ENCODE measurements at places on chromosomes 6 and 20. TPM values are rescaled to one million over a fixed set of nuclear protein-coding genes. Genes with fewer than 3 reads are reported as not detected.

CST4 gene
- not detected for polyA plus RNA-seq

KHDC1L gene
- 0.62 TPM for polyA plus RNA-seq

- no peak for DNase-seq
Observed at GRCh38 chr6:158262082-158262481, 50.2 kb upstream of the TULP4 start.

DNA sequence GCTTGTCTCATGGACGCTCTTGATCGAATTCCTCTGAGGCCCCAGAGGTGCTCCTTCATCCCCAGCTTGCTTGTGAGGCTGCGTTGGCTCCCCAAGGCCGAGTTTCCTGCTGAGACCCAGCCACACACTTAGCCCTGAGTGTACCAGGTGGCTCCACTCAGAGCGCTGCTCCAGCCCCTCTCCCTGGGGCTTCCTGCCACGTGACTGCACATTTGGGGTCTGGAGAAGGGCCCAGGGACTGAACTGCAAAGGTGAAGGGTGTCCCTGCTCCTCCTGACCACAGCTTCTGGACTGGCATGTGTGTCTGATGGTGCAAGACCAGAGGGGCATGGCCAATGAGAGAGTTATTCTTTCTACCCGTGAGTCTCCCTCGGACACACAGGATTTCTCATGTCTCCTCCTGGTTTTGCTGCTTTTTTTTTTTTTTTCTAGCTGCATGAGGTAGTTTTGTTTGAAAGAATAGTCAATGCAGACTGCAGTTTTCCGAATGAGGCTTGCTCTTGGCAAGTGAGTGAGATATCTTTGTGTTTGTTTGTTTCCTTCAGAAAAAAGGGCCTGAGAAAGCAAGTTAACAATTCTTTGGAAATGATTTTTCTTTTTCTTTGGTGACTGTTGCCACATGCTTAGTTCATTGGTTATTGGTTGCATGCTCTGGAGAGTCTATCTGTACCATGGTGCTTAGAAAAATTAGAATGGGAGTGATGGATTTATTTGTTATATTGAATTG, 3.1 kb upstream of the ZNF831 start:
- no peak for DNase-seq

- DNase-seq, result no peak
Observed at GRCh38 chr6:81480139-81480538, 272.3 kb downstream of the TENT5A start.

DNA sequence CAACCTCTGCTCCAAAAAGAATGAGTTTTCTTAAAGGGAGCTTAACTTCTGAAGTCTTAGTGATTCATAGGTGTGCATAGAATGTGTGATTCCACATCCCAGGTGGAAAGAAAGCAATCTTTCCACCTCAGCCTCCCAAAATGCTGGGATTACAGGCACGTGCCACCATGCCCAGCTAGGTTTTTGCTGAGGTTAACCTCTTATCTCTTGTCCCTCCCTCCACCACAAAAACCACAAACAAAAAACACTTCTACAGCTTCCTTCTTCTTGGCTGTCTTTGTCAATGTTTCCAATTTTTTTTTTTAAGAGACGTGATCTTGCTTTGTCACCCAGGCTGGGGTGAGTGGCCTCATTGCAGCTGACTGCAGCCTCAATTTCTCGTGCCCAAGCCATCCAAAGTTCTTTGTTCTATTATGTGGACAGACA, 8.1 kb upstream of the CSE1L start:
- no peak for DNase-seq

PROKR2 gene
- not detected for polyA plus RNA-seq

OR2H1 gene
- not detected for polyA plus RNA-seq

NKAPL gene
- polyA plus RNA-seq, result 2.9 TPM

AKAP12 gene
- 150 TPM for polyA plus RNA-seq

DNA sequence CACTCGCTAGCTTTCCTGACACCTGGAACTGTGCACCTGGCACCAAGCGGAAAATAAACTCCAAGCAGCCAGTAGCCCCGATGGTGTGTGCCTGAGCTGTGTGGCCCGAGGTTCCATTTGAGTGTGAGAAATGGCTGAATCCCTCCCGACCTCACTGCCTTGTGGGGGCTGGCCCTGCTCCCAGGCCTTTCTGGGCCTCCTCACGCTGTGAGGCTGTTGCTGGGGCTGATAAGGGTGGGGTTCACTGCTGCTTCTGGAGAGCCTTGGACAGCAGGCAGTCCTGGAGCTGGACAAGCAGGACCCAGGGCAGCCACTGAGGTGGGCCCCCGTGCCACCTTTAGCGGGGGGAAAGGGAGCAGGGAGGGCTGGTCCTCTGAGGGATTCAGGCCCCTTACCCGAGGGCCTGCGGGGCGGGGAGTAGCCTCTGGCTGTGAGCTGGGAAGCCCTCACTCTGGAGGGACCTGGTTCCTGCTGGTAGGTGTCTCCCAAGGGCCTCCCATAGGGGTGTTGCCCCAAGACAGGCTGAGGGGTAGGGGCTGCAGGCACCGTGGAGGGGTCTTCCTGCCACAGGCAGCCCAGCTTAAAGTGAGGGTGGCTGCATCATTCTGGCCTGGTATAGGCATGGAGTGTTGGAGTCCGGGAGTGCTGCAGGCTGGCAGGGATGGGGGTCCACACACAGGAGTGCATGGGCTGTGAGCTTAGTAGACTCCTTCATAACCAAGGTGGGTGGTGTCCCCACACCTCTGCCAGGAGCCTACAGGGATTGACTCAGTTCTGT, 1.7 kb downstream of the PPDPF start:
- no peak for DNase-seq

DNA sequence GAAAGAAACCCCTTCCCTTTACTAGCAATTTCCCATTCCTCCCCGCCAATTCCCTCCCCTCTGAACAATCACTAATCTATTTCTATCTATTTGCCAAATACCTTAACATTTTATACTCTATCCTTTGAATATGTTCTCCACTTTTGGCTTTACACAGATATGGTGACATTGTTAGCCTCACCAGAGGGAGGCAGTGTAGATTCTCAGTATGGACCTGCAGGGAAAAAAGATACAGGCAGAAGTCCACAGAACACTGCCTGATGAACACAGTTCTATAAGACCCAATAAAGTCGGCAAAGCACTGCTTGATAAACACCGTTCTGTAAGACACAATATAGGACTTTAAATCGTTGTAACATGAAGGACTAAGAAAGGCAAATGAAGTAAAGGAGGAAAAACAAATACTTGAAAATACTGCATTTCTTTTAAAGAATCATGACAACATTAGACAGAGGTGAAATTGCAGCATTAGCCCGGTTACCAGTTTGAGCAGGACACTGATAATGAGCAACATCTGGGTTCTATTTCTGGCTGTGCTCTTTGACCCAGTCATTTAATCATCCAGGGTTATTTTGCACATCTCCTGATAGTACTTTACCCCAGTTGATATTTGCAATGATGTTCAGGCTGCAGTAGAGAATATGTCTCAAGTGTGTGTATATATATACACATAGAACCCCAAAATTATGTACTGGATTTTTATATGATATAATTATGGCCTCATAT, 296.8 kb downstream of the UTRN start:
- no peak for DNase-seq

NHLRC1 gene
- polyA plus RNA-seq, result 1.9 TPM

GRCh38 chr6:132144456-132144855, 193.3 kb upstream of the CCN2 start:
- DNase-seq, result no peak

DNA sequence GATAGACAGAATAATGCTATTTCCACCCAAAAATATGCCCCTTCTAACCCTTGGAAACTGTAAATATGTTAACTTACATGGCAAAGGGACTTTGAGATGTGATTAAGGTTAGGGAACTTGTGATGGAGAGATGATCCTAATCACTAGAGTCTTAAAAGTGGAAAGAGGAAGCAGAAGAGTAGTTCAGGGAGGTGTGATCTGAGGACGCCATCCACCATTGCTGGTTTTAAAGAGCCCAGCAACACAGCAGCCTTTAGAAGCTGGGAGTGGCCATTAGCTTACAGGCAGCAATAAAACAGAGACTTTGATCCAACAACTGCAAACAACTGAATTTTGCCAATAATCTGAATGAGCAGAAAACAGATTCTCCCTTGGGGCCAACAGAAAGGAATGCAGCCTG, 30.6 kb downstream of the ZNF311 start:
- no peak for DNase-seq

DNA sequence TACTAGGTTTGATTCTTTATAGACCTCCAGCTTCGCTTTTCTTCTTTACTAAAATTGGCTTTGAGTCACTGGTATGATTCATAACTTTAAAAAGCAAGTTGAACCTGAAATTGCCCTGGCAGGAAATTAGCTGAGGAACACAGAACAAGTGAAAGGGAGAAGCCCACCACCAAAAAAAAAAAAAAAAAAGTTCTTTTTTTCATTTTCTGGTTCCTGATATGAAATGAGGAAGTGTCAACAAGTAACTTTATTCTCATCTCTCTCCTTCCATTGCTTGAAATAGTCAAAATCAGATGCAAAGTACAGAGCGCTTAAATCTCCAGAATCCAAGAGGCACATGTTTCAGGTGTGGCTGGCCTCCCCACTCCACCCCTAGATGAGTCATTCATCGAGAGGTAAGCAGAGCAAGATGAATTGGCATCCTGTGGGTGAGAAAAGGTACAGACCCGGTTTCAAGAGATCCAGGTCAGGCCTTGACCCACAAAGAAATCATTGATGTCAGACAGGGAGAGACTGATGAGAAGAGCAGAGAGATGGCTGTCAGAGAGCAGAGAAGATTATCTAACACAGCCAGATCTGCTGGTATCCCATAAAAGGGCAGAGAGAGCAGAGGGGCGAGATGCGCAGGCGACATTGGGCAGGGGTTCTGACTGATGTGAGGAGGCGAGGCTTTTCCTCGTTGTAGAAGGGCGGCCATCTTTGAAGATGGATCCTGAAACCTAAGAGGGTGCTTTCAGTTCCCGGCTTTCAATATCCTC, 54.8 kb upstream of the MBOAT1 start:
- DNase-seq, result no peak

DNA sequence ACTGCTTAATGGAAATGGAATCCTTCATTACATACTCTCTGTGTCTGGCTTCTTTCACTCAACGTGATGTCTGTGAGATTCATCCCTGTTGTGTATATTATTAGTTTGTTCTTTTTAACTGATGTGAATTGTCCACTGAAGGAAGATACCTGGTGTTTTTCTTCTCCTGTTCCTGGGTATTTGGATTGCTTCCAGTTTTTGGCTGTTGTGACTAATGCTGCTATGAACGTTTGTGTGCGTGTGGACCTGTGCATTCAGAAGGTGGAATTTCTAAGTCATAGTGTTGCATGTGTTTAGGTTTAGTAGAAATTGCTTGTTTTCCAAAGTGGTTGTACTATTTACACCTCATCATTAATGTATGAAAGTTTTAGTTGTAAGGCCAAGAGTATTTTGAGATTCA, 3.8 kb downstream of the TULP4 start:
- DNase-seq, result no peak

- no peak for DNase-seq
Observed at GRCh38 chr6:3183066-3183465, 25.7 kb upstream of the TUBB2A start.

DNA sequence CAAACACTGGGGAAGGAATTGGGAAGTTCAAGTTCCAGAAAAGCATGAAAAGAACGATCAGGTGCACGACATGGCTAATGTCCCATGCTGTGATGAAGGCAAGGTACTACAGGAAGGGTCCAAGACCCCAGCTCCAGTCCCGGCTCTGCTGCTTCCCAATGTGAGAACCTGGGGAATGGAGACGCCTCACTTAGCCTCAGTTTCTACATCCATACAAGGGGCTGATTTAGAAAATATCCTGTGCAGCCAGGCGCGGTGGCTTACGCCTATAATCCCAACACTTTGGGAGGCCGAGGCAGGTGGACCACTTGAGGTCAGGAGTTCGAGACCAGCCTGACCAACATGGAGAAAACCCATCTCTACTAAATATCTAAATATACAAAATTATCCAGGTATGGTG, 80.7 kb upstream of the NFATC2 start:
- no peak for DNase-seq

GRCh38 chr6:134074151-134075055, 22.0 kb upstream of the SLC2A12 start:
- no peak for DNase-seq

DNA sequence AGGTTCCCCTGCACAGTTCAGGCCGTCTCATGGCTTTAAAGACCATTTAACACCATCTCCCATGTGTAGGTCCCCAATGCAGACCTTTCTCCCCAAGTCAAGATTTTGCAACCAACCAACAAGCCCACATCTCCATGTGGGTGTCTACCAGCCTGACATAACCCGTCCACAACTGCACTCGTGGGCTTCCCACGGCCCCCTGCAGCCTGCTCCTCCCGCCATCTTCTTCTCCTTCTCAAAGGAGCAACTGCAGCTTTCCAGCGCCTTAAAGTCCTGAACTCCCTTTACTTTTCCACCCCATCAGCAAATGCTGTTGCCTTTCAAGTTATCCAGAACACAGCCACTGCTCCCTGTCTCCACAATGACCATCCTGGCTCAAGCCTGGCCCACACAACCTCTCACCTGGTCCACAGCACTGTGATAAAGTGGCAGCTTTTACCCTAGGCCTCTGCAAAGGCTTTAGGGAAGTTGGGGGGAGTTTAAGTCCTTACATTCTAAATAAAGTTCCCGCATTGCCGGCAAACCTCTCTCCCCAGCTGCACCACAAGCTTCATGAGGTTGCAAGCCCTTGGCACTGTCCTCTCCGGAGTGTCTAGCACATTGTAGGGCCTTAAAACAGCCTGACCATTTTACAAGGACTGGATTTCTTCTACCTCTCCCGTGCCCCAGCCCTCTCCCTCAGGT, 140.5 kb downstream of the PREX1 start:
- no peak for DNase-seq

MLN gene
- polyA plus RNA-seq, result 2.1 TPM

DNA sequence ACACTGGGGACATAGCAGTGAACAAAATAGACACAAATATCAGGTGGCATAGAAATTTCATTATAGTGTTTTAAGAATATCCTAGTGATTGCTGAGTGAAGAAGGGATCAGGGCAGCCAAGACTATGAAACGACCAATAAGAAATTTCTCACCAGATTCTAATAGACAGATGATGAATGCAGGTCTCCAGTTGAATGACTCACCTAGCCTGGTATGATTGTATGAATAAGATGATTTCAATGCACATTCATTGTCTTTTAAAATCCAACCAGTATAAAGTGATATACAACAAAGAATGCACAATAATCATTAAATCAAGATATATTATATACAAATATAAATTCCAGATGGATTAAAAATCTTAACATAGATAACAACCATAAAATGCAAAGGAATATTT, 124.5 kb upstream of the TENT5A start:
- no peak for DNase-seq

DNA sequence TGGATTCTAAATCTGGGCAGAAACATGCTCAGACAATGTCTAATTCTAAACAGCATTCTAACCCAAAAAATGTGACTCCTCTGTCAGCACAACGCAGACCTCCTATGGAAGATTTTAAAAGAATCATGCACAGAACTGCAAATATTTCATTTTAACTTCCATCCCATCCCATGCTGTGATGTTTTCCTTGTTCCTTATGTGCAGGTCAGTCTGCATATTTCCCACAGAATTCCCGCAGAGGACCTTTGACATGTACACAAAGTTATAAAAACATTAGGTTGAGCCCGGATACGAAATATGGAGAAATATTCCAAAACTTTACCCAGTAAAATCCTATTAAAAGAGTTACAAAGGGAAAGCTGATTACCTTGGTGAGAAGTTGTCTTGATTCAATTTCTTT, 467.1 kb upstream of the EPHA7 start:
- DNase-seq, result no peak

All from left kidney (tissue), 8 donors.